ENCODE measurements at places on chromosomes 4 and X. TPM values are rescaled to one million over a fixed set of nuclear protein-coding genes. Genes with fewer than 3 reads are reported as not detected.

NEXMIF gene
- total RNA-seq, result not detected

RAB9B gene
- 0.23 TPM for total RNA-seq

SCRG1 gene
- total RNA-seq, result not detected

HOPX gene
- total RNA-seq, result 9.1 TPM

FUNDC1 gene
- total RNA-seq, result 17.5 TPM

ADH7 gene
- not detected for total RNA-seq

PABPC5 gene
- total RNA-seq, result not detected

C4orf51 gene
- total RNA-seq, result not detected

IL2 gene
- total RNA-seq, result not detected

NXF2B gene
- total RNA-seq, result not detected

HDAC6 gene
- total RNA-seq, result 29.4 TPM

CSAG3 gene
- total RNA-seq, result not detected

ASB5 gene
- not detected for total RNA-seq

LNX1 gene
- total RNA-seq, result 0.39 TPM

ARHGAP6 gene
- 0.08 TPM for total RNA-seq

TRIM60 gene
- total RNA-seq, result not detected

TGIF2LX gene
- not detected for total RNA-seq

PABPC1L2B gene
- not detected for total RNA-seq

AFM gene
- total RNA-seq, result not detected

GC gene
- not detected for total RNA-seq

FBXO8 gene
- total RNA-seq, result 23.0 TPM

MAMLD1 gene
- total RNA-seq, result 0.38 TPM

FATE1 gene
- total RNA-seq, result not detected

RAB33A gene
- not detected for total RNA-seq

ZDHHC15 gene
- total RNA-seq, result not detected

CHRDL1 gene
- total RNA-seq, result not detected

CSN1S1 gene
- total RNA-seq, result not detected

CCNG2 gene
- 17.2 TPM for total RNA-seq

HSD17B11 gene
- total RNA-seq, result 16.7 TPM

DIPK2B gene
- total RNA-seq, result not detected

ESX1 gene
- total RNA-seq, result 0.15 TPM

CRMP1 gene
- not detected for total RNA-seq

TCEAL5 gene
- total RNA-seq, result not detected

ADH5 gene
- total RNA-seq, result 153 TPM
